ENCODE measurements at places on chromosomes 6 and 20.

DNA sequence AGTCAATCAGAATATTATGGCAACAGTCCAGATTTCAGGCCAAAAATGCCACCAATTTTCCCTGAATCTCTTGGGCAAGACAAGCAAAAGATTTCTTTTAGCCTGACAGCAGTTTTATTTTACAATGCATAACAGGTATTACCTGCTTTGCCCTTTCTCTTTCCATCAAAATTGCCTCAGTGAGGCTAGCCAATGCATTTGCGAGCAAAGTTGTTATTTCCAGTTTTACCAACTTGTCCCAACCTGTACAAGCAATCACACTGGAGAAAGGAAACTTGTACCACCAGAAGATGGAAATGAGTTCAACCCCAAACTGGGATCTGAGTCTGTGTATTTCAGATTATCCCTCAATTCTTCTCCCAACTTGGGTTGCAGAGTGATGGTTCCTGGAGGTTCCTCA, 279.9 kb upstream of the CDYL start:
- DNase-seq = no peak

GRCh38 chr20:23925789-23926525, 46.4 kb upstream of the CST5 start:
- DNase-seq = no peak

GRCh38 chr6:45702849-45703739, 312.6 kb downstream of the CLIC5 start:
- DNase-seq = no peak

GRCh38 chr6:49519660-49520059, 19.9 kb downstream of the GLYATL3 start:
- DNase-seq = no peak

- DNase-seq = no peak
These were observed 38.1 kb downstream of the B4GALT5 start for GRCh38 chr20:49675368-49676151.

DNA sequence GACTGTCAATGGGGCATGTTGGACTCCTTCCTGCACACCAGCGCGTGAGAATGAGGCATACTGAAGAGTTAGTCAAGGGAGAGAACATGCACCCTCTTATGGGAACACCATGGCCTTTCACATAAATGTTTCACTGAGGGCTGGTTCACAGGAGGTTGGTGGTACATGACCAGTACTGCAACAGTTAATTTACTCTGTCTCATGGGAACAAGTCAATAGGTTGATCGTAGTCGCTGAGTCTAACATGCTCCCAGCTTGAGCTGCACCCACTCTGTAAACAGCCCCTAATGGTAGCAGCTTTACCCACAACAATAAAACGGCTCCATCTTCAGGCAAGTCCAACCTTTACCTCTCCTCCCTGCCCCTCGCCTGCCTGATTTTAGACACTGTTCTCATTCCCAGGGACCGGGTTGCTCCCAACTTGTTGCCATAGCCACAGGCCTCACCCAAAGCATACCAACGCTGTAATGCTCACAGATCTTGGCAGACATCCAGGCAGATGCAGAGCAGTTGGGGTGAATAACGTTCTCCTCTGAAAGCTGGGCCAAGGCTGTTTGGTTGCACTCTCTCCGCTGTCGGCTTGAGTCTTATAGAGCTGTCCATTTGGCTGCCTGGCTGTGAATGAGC, 111.3 kb downstream of the LY86 start:
- DNase-seq = no peak

DNA sequence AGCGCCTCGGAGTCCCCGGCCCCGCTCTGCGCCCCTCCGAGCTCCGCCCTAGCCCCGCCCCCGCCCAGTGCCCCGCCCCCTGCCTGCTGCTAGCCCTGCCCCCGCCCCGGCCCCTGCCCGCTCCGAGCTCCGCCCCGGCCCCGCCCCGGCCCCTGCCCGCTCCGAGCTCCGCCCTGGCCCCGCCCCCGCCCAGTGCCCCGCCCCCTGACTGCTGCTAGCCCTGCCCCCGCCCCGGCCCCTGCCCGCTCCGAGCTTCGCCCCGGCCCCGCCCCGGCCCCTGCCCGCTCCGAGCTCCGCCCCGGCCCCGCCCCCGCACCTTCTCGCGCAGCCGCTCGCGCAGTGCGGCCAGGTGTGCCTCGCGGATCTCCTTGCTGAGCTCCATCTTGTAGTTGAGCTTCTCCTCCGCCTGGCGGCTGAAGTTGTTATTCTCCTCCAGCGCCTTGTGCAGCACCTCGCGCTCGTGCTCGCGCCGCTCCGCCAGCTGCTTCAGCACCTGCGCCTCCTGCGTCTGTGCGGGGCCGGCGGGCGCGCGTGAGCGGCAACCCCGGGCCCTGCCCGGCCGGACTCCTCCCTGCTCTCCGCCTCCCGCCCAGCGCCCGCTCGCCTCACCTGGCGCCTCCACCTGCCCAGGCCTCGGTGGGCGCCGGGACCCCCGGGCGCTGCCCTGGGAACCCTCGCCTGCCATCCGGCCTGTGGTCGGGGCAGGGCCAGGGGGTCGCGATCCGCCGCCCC, 11.3 kb downstream of the STMN3 start:
- peak; percentile 95 for DNase-seq

Data from T-helper 22 cell (primary cell).